ENCODE measurements at places on chromosomes 6 and 20. TPM values are rescaled to one million over a fixed set of nuclear protein-coding genes. Genes with fewer than 3 reads are reported as not detected.

DNA sequence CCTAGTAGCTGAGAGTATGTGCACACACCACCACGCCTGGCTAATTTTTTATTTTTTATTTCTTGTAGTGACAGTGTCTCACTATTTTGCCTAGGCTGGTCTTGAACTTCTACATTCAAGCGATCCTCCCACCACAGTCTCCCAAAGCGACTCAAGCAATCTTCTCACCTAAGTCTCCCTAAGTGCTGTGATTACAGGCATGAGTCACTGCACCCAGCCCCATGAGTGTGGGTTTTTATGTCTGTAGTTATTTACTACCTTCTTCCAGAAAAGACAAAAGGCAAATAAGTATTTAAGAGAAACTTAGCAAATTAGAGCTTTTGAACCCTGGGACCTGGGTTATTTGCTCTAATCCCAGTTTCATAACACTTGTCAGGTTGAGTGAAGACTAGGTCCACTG, 92.3 kb upstream of the HCRTR2 start:
- DNase-seq = no peak

- no peak for DNase-seq
Observed at GRCh38 chr20:48092596-48093280, 307.5 kb upstream of the SULF2 start.

DNA sequence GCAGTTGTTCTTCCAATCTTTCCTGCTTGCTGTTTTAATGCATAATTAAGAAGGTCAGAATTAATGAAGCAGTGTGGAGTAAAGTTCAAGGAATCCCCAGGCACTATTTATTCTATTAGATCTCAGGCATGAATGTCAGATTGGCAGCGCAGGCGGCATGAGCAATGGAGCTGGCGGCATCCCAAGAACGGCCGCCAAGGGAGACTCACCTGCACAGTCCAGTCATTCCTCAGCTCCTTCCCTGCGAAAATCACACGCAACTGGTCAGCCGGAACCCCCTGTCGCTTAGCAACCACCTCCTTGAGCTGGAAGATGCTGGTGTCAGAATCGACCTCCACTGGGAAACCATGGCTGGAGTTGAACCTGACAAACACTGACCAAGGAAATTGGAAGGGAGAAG, 284.5 kb downstream of the PRKN start:
- no peak for DNase-seq

- DNase-seq = no peak
Observed at GRCh38 chr6:135423649-135424128, 73.9 kb downstream of the AHI1 start.

- DNase-seq = no peak
Observed at GRCh38 chr6:147063469-147064031, 140.7 kb upstream of the STXBP5 start.

The PCED1A gene
- 18.9 TPM for polyA plus RNA-seq

The MTO1 gene
- 20.9 TPM for polyA plus RNA-seq

The GNRH2 gene
- polyA plus RNA-seq = 0.16 TPM
